ENCODE measurements at places on chromosomes 2 and 18.

DNA sequence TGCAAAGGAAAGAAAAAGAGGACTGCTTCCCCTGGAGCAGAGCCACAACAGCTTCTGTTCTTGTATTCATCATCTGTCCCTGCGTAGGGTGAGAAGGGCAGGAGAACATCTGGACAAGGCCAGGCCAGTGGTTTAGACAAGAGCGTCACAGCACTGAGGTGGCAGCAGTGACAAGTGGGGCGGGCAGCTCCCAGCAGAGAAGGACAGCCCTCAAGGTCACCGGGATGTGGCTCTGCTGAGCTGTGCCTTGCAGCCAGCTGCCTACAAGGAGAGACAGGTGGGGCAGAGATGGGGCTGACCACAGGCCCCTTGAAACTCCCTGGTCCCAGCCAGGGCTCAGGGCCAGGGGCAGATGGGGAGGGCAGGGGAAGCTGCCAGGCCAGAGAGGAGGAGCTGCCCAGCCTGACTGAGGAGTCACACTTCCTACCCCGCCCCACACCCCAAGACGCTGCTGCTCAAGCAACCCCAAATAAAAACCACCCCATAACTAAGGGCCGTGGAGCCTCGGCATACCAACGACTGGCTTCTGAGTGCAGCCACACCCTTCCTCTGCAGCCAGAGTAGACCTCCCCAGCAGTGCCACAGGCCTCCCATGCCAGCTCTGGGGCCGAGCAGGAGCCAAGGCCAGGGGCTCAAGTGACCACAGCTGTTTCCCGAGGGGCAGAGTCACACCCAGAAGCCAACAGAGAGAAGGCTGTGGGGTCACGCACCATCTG lies 5.4 kb downstream of the RAB11FIP5 start:
- DNase-seq = no peak

DNA sequence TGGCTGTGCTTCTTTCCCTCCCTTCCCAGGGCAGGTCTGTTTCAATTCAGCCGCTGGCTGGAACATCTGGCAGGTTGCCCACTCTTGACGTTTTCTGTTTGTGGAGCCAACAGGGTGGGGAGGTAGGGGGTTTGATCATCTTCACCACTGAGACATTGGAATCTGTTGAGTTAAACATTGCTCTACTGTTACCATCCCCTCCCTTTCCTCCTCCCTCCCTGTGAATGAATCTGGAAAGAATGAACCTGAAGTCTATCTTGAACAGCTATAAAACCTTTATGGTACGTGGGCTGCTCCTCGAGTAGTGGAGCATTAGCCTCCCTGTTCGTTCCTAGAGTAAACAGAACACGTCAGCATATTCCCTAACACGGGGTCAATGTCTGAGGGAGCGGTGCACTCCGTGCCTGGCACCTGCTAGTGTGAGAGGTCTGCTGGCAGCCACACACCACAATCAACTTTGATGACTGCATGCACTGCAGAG lies 249.9 kb upstream of the RBBP8 start:
- no peak for DNase-seq

DNA sequence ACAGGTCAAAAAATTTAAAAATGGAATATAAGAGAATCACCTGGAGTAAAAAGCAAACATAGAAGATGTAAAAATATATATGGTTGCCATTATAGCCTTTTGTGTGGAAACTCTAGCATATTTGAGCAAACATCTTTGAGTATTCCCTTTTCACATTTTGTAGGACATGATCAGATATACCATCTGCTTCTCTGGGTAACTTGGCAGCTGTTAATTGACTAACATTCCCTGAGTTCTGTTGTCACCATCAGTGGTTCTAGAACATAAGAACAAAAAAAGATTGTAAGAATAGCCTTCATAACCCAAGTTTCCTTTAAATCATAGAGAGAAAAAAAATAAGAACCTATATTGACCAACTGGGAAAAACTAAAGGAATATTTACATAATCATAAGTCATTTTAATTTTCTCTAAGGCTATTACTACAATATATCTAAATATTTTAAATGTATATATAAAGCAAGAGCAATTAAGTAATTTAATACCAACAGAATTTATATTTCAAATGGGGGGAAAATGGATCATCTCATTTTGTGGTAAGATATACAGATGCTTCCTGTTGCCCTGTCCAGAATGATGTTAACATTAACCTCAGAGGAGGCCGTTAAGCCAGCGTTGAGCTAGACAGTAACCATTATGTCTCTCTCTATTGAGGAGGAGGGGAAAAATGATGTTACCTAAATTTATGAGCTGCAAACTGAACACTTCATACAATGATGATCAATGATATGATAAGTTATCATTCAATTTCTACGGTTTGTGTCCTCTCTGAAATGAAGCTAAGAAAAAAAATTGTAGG lies 9.8 kb upstream of the INO80D start:
- DNase-seq = no peak

DNA sequence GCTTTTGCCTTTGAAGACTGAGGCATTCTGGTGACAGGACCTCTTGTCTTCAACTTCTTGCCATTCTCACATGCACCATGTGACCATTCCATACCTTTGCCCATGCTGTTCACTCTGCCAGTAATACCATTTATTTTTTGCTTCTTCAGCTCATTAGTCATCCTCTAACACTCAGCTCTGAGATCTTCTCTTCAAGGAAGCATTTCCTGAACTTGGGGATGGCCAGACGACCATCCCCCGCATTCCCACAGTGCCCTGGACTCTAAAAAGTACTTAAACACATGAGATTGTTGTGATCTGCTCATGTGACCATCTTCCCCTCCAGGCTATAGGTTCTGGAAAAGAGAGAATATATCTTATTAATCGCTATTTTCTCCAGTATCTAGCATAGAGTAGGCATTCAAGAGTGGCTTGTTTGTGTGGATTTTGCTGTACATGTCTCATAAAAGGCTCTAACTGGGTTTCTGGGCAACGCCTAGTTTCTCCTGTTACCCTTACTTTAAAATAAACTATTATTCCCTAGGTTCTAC lies 33.9 kb downstream of the PAX3 start:
- no peak for DNase-seq

DNA sequence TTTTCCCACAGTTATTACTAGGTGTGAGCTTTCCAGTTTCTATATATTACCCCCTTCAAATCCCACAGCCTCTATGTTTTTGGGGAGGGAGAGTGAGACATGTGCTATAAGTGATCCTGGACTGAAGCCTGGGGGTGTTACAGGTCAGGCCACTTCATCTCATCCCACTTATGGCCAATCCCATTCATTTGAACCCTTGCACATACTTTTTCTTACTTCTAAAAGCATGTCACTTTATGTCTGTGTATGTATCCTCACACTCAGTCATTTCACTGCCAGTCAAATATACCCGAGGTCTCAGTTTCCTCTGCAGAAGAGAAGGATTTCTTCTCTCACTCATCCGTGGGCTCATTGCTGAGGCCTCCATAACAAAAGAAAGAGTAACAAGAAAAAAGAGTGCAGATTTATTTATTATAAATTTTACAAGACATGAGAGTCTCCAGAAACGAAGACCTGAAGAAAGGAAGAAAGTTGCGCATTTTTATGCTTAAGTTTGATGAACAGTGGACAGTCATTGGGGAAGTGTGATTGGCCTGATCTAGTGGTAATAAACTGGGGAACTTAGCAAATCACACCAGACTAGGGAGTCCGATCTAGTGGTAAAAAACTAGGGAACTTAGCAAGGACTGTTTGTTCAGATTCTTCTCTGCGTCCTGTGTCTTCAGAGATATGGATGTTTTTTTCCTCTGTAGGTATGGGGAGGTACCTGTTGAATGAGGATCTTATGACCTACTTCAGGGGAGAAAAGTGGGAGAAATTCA lies 52.1 kb downstream of the ICOS start:
- DNase-seq = no peak

- no peak for DNase-seq
Observed at GRCh38 chr2:219446101-219446504, 11.5 kb downstream of the SPEG start.

Measured in stimulated activated CD4-positive, alpha-beta T cell treated with anti-CD3 and anti-CD28 coated beads, Interleukin-1b, Interleukin-23, amount 100 ng/mL, for 1 hour (primary cell).